Kasumi-1 (cell line): ENCODE measurements at places on chromosomes 1 and 21.

- DNase-seq = no peak
Measured at GRCh38 chr21:41317458-41317857, 857 bp downstream of the FAM3B start.

DNA sequence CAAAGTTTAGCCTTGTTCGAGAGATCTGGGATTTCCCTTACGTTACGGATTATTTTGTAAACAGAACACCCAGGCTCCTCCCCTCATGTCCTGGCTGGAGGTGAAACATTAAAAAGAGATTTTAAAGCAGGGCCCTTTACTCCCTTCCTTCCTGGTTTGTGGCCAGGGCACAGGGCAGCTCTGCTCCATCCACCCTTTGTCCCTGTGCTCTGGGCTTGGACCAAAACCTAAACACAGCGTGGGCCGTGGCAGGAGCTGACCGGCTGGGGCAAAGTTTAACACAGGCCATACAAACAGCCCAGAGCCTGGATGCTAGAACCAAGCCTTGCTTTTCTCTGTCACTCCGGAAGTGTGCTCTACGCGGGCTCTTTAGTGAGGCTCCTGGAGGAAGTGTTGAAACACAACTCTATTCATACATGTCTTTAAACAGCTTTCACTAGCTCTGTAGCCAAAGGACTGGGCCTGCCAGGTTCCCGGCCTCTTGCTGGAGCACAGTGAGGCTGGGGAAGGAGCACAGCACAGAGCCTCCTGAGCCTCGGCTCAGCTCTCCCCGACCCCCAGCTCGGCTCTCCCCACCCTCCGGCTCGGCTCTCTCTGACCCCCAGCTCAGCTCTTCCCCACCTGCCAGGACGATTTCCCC is 84.7 kb downstream of the PDE9A start:
- DNase-seq = peak; percentile 56

GRCh38 chr1:109492779-109493178 is 1.1 kb upstream of the CYB561D1 start:
- no peak for DNase-seq

DNA sequence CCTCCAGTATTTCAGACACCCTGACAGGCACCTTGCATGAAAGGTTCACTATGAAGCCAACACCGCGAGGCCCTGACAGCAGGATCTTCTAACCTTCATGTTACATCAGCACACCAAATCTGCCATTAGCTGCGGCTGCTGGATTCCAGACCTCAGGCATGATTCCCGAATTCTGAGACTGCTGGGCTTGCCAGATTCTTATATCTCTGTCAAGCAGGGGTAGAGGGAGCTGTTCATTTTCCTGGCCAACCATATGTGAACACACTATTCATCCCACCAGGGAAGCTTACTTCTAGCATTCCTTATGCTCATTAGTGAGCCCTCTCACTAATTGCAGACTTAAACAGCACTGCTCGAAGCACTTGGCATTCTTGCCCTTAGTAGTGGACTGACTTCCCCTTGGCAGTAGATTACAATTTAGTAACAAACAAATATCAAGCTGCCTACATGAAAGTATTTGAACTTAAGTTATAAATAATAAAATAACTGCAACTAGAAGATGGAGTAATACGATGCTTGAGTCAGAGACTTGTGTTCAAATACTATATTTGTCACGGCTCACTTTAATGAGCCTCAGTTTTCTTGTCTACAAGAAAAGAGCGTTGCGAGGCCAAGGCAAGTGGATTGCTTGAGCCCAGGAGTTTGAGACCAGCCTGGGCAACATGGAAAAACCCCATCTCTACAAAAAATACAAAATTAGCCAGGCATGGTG is 43.3 kb downstream of the NID1 start:
- DNase-seq = no peak

GRCh38 chr1:24926563-24927249 is 3.4 kb downstream of the RUNX3 start:
- peak; percentile 10 for DNase-seq

GRCh38 chr1:55445416-55445815 is 230.3 kb upstream of the USP24 start:
- no peak for DNase-seq
